ENCODE measurements at places on chromosomes 2 and 18. TPM values are rescaled to one million over a fixed set of nuclear protein-coding genes. Genes with fewer than 3 reads are reported as not detected.
A peak's percentile ranks its signal among the peaks of the same experiment; 100 is the strongest.

DNA sequence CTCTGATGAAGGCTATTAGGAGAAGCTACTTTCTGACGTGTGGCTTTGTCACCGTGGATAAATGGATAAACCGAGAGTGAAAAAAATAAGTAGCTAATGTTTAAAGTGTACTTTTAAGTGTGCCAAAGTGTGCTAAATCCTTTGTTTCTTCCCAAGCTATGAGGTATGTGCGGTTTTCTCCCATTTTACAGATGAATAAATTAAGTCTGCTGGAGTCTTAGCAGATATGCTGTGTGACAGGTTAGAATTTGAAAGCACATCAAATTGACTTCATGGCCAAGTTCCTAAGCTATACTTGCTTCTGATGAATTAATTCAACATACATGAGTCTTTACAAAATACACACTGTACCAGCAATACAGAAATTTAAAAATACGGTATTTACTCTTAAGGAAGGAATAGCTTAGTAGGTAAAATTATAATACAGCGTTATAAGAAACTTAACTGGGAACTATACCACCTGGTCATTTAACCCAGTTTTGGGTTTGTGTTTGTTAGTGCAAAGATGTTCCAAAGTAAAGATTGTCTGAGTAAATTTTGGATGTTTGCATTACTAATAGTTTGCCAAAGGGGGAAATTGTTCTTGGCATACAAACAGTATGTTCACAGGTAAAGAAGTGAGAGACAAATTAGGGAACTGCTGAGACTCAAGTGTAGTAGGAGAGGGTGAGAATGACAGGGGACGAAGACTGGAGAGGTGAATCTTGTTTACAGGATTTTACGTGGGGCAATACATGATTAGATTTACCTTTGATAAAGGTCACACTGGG, 1.4 kb downstream of the AGPS start:
- H3K27ac ChIP-seq: no peak overlapping the region
- H3K4me1 ChIP-seq: peaks cover 63% of the 10 kb centered on the region
- no peaks in the 10 kb centered on the region for H3K27me3 ChIP-seq
- no peak for DNase-seq

- H3K27me3 ChIP-seq: no peaks in the 10 kb centered on the region
- no peak overlapping the region for H3K27ac ChIP-seq
- no peaks in the 10 kb centered on the region for H3K36me3 ChIP-seq
- DNase-seq: no peak
- H3K4me3 ChIP-seq: no peak overlapping the region
- H3K4me1 ChIP-seq: no peaks in the 10 kb centered on the region
Observed at GRCh38 chr2:211248841-211249240, 692.4 kb downstream of the CPS1 start.

DNA sequence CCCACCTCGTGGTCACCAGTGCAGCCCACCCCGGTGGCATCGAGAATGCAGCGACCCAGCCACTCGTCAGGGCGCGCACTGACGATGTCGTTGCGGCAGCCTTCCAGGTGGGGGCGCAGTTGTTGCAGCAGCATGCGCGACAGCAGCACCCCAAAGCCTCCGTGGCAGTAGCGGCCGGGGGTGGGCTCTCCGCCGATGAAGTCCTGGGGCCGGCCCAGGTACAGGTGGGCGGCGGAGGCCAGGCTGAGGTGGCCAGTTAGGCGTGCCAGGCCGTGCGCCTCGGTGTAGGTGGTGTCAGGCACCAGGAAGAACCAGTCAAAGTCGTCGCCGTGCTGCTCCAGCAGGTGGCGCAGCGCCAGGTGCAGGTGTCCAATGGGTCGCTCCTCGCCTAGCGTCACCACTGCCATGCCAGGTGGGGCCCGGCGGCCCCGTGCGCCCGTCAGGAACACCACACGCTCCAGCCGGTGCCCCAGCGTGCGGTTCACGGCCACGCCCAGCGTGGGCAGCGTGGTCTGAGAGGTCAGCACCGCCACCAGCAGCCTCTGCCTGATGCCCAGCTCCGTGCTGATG, 1.9 kb downstream of the CHPF start:
- peak; percentile 90 for DNase-seq
- H3K27me3 ChIP-seq: peaks cover 15% of the 10 kb centered on the region
- H3K36me3 ChIP-seq: peaks cover 13% of the 10 kb centered on the region
- no peak overlapping the region for H3K27ac ChIP-seq
- peaks cover 19% of the 10 kb centered on the region for H3K4me1 ChIP-seq
- H3K4me3 ChIP-seq: peak overlapping the region; percentile 92

DNA sequence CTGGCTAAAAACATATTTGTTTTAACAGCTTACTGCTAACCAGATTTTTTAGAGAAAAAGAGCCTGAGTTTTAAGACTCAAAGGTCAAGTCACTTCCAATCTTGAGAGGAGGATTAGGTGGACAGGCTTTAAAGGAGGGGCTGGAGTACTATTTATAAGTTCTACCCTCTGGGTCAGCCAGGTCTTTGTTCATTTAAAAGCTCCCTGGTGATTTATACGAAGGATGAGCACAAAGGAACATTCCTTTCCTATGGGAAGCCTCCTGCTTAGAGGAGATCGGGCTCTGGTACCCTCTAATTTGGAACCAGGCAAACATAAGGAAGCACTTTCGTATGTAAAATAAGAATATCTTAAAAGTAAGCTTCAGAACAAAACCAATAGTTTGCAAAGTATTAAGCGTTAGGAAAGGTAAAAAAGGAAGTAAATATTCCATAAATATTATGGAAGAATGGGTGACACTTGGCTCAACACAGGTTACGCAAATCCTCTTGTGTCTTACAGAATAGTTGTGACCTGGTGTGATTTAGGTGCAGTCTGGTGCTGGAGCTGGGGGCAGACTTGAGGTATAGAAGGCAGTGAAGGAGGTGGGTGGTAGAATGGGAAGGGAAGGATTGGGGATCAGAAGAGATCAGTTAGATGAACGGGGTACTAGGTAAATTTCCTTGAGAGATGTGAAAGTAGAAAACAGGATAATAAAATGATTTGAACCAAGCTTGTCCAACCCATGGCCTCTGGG, 35.6 kb downstream of the PDE6D start:
- H3K4me1 ChIP-seq: no peaks in the 10 kb centered on the region
- no peak for DNase-seq
- no peaks in the 10 kb centered on the region for H3K36me3 ChIP-seq
- H3K27me3 ChIP-seq: no peaks in the 10 kb centered on the region
- H3K4me3 ChIP-seq: no peak overlapping the region

GRCh38 chr18:67813380-67814028, 297.0 kb upstream of the DSEL start:
- H3K27ac ChIP-seq: no peak overlapping the region
- no peak for DNase-seq
- H3K27me3 ChIP-seq: no peaks in the 10 kb centered on the region
- H3K36me3 ChIP-seq: no peaks in the 10 kb centered on the region
- H3K4me1 ChIP-seq: no peaks in the 10 kb centered on the region

DNA sequence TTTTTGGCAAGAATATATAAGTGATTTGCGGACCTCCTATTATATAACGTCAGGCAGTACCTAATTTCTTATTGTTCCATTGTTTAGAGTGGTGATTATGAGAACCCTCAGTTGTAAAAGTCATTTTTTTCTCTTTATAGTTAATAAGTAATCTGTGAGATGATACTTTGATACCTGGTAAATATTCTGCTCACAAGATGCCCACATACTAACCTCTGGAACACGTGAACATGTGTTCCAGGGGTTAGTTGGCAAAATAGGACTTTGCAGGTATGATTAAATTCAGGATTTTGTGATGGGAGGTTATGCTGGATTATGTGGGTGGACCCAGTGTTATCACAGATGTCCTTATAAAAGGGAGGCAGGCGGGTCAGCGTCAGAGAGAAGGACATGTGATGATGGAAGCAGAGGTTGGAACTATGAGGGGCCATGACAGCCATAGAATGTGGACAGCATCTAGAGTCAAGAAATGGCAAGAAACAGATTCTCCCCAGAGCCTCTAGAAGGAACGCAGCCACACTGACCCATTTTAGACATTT, 16.8 kb downstream of the MAIP1 start:
- H3K27ac ChIP-seq: no peak overlapping the region
- H3K4me3 ChIP-seq: no peak overlapping the region
- no peaks in the 10 kb centered on the region for H3K4me1 ChIP-seq
- no peaks in the 10 kb centered on the region for H3K27me3 ChIP-seq
- peaks cover 6% of the 10 kb centered on the region for H3K36me3 ChIP-seq
- no peak for DNase-seq

Gene DUSP2
- total RNA-seq: 274 TPM

GRCh38 chr18:6374340-6374739, 40.4 kb downstream of the L3MBTL4 start:
- no peaks in the 10 kb centered on the region for H3K36me3 ChIP-seq
- no peak overlapping the region for H3K27ac ChIP-seq
- DNase-seq: no peak
- H3K4me1 ChIP-seq: no peaks in the 10 kb centered on the region
- no peaks in the 10 kb centered on the region for H3K27me3 ChIP-seq

DNA sequence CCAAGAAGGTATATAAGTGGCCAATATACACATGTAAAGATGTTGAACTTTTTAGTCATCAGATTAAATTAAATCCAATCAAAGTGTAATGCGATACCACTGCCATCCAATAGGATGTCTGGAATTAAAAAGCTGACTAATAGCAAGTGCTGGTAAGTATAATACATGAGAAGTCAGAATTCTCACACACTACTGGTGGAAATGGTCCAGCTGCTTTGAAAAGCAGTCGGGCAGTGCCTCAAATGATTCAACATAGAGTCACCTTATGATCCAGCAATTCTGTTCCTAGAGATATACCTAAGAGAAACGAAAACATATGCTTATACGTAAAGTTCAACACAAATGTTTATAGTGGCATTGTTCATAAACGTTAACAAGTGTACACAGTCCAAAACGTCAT, 124.1 kb upstream of the MYT1L start:
- H3K4me1 ChIP-seq: no peaks in the 10 kb centered on the region
- no peak for DNase-seq
- H3K36me3 ChIP-seq: no peaks in the 10 kb centered on the region
- no peak overlapping the region for H3K27ac ChIP-seq
- H3K27me3 ChIP-seq: peaks cover 9% of the 10 kb centered on the region

DNA sequence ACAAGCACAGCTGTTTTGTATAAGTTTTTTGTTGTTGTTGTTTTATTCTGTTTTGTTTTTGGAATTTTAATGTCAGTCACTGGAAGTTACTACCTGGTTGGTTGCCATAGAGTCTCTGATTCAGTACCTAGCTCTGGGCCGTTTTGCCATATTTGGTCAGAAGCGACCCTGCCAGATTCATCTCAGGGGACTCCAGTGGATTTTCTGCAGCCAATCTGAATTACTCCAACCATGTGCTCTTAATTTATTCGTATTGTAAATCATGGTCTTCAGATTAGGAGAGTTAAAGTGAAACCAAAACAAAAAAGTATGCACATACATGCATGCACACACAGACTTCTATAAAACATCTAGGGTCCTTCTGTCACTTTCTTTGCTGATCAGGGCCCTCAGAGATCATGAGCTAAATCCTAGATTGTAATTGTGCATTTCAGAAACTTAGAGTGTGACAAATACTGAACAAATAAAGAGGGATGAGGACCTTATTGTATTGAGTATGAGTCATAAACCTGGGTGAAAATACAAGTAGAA, 317.4 kb upstream of the UBE2E3 start:
- no peaks in the 10 kb centered on the region for H3K27me3 ChIP-seq
- H3K36me3 ChIP-seq: no peaks in the 10 kb centered on the region
- H3K27ac ChIP-seq: no peak overlapping the region
- H3K4me3 ChIP-seq: no peak overlapping the region
- no peaks in the 10 kb centered on the region for H3K4me1 ChIP-seq

Gene ACMSD
- not detected for total RNA-seq

Gene AOX1
- total RNA-seq: 0.19 TPM

Gene HAT1
- 95.6 TPM for total RNA-seq

DNA sequence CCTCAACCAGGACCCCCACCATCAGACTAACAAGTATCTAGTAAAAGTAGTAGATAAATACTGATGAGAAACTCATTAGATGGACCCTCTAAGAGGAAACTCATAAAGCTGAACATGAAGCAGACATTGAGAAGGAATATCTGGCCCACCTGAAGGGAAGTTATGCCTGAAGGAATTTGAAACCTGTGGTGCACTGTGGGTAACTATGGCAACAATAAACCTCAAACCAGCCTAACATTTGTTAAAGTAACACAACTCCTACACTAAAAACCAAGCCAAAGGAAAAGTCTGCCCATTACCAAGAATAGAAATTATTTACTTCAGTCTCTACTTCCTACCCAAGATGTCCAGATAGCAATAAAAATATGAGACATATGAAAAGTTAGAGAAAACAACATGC, 43.4 kb downstream of the KIAA1328 start:
- no peak overlapping the region for H3K4me3 ChIP-seq
- H3K27me3 ChIP-seq: no peaks in the 10 kb centered on the region
- no peak for DNase-seq
- peaks cover 6% of the 10 kb centered on the region for H3K4me1 ChIP-seq

Data from activated naive CD8-positive, alpha-beta T cell treated with anti-CD3 and anti-CD28 coated beads for 36 hours (primary cell).